Activated CD4-positive, alpha-beta T cell treated with anti-CD3 and anti-CD28 coated beads for 4 hours (primary cell): ENCODE measurements at places on chromosomes 12 and 14.

DNA sequence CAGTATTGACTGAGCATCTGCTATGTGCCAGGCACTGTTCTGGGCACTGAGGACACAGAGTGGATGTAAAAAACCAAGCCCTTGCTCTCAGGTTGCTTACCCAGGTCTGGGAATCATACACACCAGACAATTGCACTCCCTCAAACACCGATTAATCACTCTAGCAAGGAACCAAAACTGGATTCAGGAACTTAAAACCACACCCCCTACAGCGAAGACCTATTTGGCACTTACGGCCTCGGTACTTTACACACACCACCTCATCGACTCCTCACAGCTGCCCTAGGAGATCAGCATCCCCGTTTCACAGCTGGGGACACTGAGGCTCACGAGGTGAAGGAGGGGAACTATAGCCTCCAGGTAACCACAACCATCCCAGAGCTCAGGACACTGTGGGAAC is 1.6 kb downstream of the GLTP start:
- DNase-seq = no peak

GRCh38 chr12:42422785-42423184 is 96.8 kb downstream of the PPHLN1 start:
- no peak for DNase-seq

DNA sequence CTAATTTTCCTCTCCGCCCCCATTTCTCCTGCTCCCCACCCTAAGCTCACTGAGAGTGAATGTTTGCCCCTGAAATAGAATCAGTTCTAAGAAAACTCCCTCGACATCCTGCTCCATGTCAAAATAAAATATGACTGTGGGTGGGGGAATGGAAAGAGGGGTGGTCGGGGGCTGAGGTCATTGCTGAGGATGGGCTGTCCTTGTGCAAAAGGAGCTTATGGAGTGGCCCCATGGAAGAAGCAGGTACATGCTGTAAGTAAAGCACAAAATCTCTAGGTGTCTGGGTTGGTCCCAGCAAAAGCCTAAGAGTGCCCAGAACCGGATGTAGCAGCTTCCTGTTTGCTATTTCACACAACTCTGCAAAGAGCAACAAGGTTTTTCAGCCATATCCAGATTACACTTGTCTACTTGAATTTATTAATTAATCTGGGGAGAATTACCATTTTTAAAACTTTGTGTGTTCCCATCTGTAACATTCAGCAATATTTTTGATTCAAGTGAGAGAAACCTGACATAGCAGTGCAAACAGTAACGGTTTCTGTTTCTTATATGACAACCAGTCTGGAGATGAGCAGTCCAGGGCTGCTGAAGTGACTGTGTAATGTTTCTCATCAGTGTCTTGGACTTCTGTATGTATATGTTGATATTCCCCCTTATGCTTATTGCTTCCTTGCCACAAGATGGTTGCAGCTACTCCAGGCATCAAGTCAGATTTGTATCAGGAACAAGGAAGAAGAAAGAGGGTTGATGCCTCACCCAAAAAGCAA is 40.4 kb upstream of the GZMB start:
- peak; percentile 34 for DNase-seq

DNA sequence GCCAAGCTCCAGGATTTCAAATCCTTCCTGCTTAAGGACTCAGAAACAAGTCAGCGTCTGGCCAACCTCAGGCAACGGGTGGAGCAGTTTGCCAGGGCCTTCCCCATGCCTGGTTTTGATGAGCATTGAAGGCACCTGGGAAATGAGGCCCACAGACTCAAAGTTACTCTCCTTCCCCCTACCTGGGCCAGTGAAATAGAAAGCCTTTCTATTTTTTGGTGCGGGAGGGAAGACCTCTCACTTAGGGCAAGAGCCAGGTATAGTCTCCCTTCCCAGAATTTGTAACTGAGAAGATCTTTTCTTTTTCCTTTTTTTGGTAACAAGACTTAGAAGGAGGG is 4.7 kb downstream of the SHMT2 start:
- no peak for DNase-seq

GRCh38 chr12:43271659-43272058 is 280.3 kb downstream of the ADAMTS20 start:
- no peak for DNase-seq

DNA sequence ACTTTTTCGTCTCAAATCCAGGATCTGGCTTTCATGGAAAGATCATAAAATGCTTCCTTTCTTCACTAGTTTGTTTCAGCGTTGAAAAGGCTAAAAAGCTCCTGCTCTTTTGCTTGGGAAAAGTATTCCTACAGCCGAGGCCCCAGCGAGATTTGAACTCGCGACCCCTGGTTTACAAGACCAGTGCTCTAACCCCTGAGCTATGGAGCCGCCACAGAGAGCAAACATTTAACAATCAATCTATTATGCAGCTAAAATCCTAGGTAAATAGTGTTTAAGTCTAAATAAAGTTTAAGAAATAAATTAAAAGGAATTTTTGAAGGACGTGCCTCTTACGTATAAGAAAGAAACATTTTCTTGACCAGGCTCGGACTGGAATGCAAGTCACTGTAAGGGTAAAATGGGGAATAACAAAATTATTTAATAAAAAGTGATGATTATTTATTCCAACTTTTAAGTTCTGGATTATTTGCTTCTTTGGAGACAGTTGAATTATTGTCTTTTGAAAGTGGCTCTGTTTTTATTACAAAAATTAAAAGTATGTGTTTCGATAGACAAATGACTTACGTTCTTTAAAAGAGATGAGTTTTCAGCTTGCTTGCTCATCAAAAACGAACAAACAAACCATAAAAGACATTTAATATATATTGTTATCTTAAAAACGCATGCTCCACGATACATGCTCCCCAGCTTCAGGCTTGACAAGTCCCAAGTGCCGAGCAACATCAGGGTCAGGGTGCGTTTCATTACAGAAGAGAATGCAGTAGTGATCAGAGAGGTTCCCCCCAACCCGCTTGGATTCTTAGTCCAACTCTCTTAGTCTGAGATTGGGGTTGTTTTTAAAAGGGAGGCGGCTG is 10.2 kb downstream of the OR6S1 start:
- DNase-seq = peak; percentile 58

DNA sequence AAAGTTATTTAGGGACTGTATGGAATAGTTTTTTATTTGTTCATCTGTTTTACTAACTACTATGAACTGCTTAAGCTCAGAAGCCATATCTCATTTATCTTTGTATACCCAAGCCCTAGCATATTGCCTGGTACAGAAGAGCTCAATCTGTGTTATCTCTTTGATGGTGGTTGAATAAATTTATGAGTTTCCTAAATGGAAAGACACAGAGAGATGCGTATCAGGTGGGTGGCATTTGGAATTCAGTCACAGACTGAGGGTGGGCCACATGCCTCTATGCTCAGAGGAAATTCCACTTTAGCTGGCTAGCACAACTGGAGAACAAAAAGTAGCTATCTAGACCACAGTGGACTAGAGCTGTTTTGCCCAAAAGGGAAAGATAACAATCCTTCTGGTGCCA is 145.5 kb downstream of the SLC6A15 start:
- DNase-seq = no peak

DNA sequence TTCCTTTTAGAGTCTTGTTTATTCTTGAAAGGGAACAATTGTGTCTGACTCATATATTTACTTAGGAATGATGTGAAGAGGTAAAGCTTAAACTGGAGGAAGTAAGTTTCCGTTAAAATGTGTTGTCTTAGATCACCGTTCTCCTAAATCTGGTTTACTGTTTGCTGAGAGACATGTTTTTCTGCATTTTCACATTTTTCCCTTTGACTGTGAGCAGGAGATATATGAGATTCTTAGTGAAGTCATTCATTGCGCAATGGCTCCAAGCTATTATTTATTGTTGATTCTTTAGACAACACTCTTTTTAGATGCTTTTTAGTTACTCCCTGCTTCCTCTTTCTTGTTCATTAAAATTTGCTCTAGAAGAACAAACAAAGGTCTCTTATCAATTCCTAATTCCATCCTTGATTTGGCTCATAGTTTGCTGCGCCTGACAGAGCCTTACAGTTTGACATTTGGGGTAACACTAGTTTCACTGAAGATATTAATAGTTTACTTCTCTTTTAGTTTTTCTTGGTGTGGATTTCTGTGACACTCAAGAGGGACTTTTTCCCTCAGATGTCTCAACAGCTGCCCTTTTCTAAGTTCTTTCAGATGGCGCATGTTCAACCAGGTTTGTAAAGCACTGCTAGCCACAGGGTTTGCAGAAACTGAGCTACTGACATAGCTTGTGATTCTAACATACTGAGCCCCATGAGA is 11.4 kb downstream of the CLECL1 start:
- DNase-seq = no peak

DNA sequence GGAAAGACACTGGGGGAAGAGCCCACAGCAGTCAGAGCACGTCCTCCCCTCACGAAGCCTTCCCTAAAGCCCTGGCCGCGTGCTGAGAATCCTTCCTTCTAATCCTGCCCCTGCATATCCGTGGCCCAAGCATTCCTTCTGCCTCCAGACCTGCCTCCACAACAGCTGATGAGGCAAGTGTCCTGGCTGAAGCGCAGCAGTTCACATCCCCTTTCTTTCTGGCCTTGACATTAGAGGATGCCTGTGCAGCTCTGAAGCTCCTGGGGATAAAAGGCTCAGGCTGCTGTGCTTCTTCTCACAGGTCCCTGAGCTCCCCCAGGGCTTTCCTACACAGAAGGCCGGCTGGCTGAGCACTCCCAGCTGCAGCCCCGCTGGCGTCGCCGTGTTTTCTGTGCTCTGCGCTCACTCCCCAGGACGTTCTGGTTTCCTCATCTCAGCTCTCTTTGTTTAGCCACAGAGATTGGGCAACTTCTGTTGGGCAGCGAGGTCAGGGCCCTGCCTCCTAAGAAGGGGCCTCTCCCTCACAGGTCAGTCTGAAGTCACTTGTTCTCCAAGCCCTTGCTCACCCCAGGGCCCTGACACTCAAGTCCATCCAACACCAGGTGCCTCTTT is 45.8 kb downstream of the NINJ2 start:
- DNase-seq = no peak

- DNase-seq = no peak
Observed at GRCh38 chr14:53979747-53980642, 23.4 kb upstream of the BMP4 start.

DNA sequence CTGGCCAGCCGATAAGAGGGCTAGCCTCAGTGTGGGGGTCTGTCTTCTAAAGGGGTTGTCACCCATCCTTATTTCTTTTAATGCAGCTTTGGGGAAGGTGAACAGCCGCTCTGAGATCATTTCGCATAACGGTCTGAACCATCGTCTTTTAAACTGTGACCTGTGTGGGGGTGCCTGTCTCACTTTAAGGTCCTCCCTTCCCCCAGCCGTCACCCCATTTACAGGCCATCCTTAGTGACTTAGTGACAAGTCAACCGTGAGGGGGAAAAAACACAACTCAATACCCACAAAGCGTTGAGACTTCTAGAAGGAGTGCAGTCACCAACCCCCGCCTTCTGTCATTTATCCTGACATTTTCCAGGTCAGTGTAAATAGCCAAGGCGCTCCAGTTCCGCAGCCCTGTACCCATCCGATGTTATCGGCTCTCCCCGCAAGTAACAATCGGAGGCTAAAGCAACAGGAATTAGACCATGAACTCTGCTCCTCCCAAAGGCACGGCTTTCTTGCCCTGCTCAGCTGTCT is 505 bp upstream of the DENND5B start:
- DNase-seq = no peak

DNA sequence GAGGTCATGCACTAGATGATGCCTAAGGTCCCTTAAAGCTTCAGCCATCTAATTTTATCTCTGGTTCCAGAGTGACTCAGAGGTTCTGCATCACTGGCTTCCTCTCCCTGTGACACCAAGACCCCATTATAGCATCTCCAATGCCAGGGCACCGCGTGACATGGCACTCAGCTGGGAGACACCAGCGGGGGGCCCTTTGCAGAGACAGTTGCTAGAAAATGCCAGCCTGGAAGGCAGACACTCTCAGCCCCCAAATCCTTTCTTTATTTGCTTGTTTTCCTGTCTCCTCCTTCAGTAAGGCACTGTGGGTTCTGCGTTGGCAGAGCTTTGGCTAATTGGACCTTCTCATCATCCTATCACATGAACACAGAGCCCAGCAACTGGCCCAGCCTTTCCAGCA is 123.5 kb upstream of the VRK1 start:
- DNase-seq = no peak

- DNase-seq = no peak
Observed at GRCh38 chr12:54296393-54297099, 4.3 kb downstream of the NFE2 start.

GRCh38 chr14:78154827-78155226 is 15.3 kb upstream of the NRXN3 start:
- no peak for DNase-seq

DNA sequence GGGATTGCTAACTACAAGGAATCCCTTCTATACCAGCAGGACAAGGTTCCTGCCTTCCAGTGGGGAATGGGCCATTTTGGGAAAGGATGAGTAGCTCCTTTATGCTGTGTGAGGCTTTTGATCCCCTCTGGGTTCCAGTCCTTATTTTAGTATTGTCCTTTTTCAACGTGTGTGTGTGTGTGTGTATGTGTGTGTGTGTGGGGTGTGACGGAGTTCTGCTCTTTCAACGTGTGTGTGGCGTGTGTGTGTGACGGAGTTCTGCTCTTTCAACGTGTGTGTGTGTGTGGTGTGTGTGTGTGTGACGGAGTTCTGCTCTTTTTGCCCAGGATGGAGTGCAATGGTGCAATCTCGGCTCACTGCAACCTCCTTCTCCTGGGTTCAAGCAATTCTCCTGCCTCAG is 27.4 kb downstream of the RAB35 start:
- no peak for DNase-seq

DNA sequence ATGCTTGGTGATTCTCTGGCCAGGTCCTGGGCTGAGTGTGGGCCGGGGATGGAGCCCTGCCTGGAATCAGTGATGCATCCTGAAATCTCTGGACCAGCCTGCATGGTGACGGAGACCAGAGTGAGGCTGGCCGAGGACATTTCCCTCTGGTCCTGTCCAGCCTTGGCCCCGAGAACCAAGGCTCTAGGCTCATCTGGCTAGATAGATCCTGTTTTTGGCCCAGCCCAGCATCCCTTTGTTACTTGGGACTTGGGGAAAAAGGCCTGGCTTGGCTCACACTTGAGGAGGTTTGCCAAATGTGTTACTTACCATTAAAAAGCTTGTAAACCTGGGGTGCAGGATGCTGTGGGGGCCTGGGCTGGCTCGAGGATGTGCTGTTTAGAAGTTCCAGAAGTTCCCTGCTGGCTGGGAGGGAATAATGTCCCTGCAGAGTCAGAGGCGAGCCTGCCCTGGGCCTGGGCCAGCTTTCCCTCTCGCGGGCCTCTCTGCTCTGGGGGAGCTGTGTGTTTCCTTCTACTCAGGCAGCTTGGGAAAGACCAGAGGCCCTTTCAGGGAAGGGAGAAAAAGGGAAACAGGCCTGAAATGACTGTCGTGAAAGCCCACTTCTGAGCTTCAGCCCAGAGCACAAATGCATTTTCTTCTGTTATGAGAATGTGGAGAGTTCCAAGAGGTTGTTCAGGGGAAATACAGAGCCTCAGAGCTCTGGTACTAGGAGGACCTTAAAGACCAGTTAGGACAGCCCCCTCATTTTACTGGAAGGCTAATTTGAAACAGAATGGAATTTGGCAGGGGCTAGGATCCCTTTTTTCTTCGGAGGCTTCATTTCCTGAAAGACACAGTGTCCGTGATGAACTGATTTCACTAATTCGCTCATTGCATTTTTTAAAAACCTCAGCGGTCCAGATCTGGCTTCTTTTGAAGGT is 47.2 kb upstream of the CTDSP2 start:
- DNase-seq = no peak

GRCh38 chr12:13288937-13289652 is 92.6 kb downstream of the EMP1 start:
- no peak for DNase-seq

- DNase-seq = no peak
Observed at GRCh38 chr14:71554323-71554722, 377.9 kb upstream of the RGS6 start.

GRCh38 chr14:69941768-69942742 is 62.8 kb downstream of the SMOC1 start:
- DNase-seq = no peak

GRCh38 chr12:21541773-21542172 is 15.7 kb downstream of the SPX start:
- no peak for DNase-seq
